ENCODE measurements at places on chromosomes 11 and 22. TPM values are rescaled to one million over a fixed set of nuclear protein-coding genes. Genes with fewer than 3 reads are reported as not detected.

DNA sequence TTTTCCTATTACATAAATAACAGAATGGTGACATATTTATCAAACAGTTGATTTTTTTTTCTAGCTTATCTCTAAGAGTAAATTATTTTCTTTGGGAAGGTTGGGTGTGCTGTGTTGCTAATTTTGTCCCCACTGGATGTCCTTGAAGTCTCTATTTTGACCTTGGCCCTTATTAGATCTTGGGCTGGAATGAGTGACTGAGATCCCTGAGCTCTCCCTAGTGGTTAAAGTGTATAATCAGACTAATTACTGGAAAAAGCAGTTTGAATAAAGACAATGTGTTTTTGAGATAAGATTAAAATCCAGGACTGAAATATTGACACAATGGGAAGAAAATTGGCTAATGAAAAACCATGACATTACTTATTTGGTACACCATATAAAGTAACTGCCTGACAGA lies 56.1 kb downstream of the AASDHPPT start:
- DNase-seq = no peak

GRCh38 chr11:10875430-10876021 lies 17.7 kb upstream of the ZBED5 start:
- DNase-seq = no peak

DNA sequence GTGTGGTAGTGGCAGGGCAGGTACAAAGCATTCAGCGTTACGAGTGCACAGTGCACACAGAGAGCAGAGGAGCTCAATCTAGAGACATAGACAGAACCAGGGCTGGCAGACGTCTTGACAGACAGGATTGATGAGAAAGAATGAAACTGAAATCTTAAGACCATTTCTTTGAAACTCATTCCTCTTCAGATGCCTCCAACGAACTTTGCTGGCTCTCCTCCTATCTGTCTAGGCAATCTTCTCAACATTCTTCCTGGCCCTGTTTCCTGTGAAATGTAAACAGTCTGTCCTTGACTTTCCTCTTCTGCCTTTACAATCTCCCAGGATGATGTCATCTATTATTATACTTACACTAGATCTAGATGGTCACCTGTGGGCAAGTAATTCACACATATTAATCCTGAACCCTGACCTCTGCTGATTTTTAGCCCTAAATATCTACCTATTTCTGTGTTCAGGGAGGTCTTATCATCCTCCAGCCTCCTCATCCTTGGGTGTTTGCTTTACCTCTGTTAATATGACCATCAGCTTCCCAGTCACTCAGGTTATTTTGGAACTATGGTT lies 119.5 kb downstream of the ENTHD1 start:
- DNase-seq = peak; percentile 7

DNA sequence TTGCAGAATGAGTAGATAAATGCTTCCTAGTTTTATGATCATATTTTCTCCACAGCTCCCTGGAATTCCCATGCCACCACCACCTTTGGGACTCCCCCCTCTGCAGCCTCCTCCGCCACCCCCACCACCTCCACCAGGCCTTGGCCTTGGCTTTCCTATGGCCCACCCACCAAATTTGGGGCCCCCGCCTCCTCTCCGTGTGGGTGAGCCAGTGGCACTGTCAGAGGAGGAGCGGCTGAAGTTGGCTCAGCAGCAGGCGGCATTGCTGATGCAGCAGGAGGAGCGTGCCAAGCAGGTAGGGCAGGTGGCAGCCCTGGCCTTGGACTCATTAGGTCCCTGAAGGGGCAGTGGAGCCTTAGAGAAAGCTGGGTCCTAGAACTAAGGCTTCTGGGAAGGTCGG lies 2.9 kb downstream of the SF3B2 start:
- DNase-seq = no peak

GRCh38 chr11:60498853-60499252 lies 6.3 kb downstream of the MS4A12 start:
- no peak for DNase-seq

Gene EXPH5
- total RNA-seq = 0.10 TPM

Gene ZBTB16
- not detected for total RNA-seq

Gene MUC2
- total RNA-seq = not detected

Gene MMP12
- not detected for total RNA-seq

Gene RIMBP3C
- total RNA-seq = 0.20 TPM

Gene MS4A7
- not detected for total RNA-seq

Gene CAPN1
- 195 TPM for total RNA-seq
